ENCODE measurements at places on chromosomes 3 and 15.
A peak's percentile ranks its signal among the peaks of the same experiment; 100 is the strongest.

GRCh38 chr15:79099692-79100091 is 9.1 kb upstream of the RASGRF1 start:
- H3K4me1 ChIP-seq = no peaks in the 10 kb centered on the region
- H3K27ac ChIP-seq = no peak overlapping the region
- H3K27me3 ChIP-seq = peaks cover 5% of the 10 kb centered on the region
- H3K36me3 ChIP-seq = no peaks in the 10 kb centered on the region

- H3K4me1 ChIP-seq = no peaks in the 10 kb centered on the region
- H3K27me3 ChIP-seq = no peaks in the 10 kb centered on the region
- H3K4me3 ChIP-seq = no peak overlapping the region
- no peaks in the 10 kb centered on the region for H3K36me3 ChIP-seq
- no peak overlapping the region for H3K27ac ChIP-seq
Measured at GRCh38 chr3:8663177-8664061, 18.8 kb upstream of the SSUH2 start.

GRCh38 chr3:196388956-196389355 is 43.3 kb downstream of the UBXN7 start:
- peaks cover 34% of the 10 kb centered on the region for H3K36me3 ChIP-seq
- H3K4me1 ChIP-seq = no peaks in the 10 kb centered on the region
- DNase-seq = no peak
- no peak overlapping the region for H3K27ac ChIP-seq
- H3K4me3 ChIP-seq = no peak overlapping the region

DNA sequence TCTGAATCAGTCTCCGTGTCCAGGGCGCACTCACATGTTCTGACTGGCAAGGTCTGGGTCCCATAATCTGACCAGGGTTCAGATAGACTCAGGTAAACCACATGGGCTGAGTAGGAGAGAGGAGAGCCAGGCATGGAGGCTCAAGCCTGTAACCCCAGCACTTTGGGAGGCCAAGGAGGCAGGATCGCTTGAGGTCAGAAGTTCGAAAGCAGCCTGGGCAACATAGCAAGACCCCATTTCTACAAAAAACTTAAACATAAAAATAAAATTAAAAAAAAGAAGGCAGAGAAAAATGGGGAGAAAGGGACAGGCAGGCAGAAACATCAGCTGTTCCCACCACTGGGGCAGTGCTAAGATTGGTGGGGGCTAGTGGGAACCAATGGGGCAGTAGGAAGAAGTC is 5.4 kb downstream of the TMEM43 start:
- DNase-seq = no peak
- H3K27me3 ChIP-seq = no peaks in the 10 kb centered on the region
- peaks cover 24% of the 10 kb centered on the region for H3K4me1 ChIP-seq
- H3K4me3 ChIP-seq = no peak overlapping the region
- no peak overlapping the region for H3K27ac ChIP-seq

- H3K4me1 ChIP-seq = peaks cover 61% of the 10 kb centered on the region
- DNase-seq = no peak
Measured at GRCh38 chr3:56812754-56813652, 11.3 kb upstream of the ARHGEF3 start.

GRCh38 chr3:72890166-72890925 is 2.5 kb downstream of the GXYLT2 start:
- H3K27ac ChIP-seq = no peak overlapping the region
- DNase-seq = no peak
- H3K27me3 ChIP-seq = peaks cover 32% of the 10 kb centered on the region
- peaks cover 7% of the 10 kb centered on the region for H3K4me1 ChIP-seq
- no peaks in the 10 kb centered on the region for H3K36me3 ChIP-seq
- H3K4me3 ChIP-seq = no peak overlapping the region

DNA sequence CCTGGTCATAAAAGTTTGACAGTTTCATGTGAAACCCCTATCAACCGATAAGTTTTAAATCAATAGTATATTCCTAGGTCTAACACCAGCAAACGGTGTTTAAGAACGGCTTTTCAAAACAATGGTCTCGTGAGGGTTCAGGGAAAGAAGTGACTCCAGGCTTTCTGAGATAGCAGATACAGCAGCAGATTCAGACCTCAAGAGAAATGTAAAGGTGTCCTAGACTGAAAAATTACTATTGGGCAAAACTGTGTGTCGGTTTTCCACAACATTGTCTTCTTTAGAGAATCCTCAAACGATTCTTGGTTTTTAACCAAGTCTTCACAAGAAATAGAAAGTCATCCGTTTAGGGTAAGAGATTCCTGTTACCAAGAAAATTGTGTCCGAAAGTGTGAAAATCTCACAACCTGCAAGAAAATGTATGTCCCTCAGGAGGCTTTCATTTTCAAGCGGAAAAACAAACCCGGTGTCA is 1.2 kb downstream of the SETD2 start:
- peak overlapping the region; percentile 95 for H3K4me3 ChIP-seq
- no peak for DNase-seq
- H3K27me3 ChIP-seq = no peaks in the 10 kb centered on the region
- no peaks in the 10 kb centered on the region for H3K36me3 ChIP-seq

DNA sequence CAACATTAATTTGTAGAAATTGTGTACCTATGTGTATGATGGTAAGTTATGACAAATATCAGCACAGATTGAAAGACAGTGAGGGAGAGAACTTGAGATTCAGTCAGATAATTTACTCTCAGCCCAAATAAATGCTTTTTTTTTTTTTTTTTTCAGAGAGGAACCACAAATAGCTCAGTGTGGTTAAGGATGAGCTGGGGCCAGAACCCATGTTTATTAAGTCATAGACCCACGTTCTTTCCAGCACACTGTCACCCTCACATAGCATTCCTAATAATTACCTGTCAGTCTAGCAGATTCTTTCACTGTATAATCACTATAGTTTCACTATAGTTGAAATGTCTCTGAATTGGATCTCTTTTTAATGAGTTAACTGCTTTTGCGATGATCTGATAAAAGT is 246.1 kb downstream of the ZIC1 start:
- no peaks in the 10 kb centered on the region for H3K4me1 ChIP-seq
- no peaks in the 10 kb centered on the region for H3K27me3 ChIP-seq
- no peak overlapping the region for H3K27ac ChIP-seq
- no peak for DNase-seq
- H3K4me3 ChIP-seq = no peak overlapping the region

DNA sequence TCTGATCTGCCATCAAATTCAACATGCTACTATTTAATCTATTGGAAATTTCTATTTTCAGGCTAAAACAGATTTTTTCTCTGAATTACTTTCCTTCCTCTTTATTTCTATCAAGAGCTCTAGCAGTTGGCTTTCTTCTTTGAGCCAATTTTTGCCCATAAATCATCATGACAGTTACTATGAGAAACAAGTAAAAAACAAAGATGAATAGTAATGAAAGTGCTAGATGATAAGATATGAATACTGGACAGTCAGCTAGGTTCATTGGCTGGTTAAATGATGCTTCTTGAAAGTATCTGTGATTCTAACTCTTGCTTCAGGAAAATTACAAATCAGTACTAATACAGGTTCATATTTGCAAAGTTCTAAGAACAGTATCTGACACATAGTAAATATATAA is 38.6 kb upstream of the NANOGP8 start:
- H3K27me3 ChIP-seq = no peaks in the 10 kb centered on the region
- H3K27ac ChIP-seq = no peak overlapping the region

- peaks cover 14% of the 10 kb centered on the region for H3K36me3 ChIP-seq
- no peaks in the 10 kb centered on the region for H3K4me1 ChIP-seq
- H3K27me3 ChIP-seq = no peaks in the 10 kb centered on the region
Measured at GRCh38 chr3:52493232-52494017, 1.7 kb upstream of the STAB1 start.

GRCh38 chr15:58148633-58149445 is 10.7 kb downstream of the AQP9 start:
- H3K36me3 ChIP-seq = no peaks in the 10 kb centered on the region
- no peaks in the 10 kb centered on the region for H3K4me1 ChIP-seq
- no peak overlapping the region for H3K4me3 ChIP-seq
- no peaks in the 10 kb centered on the region for H3K27me3 ChIP-seq

DNA sequence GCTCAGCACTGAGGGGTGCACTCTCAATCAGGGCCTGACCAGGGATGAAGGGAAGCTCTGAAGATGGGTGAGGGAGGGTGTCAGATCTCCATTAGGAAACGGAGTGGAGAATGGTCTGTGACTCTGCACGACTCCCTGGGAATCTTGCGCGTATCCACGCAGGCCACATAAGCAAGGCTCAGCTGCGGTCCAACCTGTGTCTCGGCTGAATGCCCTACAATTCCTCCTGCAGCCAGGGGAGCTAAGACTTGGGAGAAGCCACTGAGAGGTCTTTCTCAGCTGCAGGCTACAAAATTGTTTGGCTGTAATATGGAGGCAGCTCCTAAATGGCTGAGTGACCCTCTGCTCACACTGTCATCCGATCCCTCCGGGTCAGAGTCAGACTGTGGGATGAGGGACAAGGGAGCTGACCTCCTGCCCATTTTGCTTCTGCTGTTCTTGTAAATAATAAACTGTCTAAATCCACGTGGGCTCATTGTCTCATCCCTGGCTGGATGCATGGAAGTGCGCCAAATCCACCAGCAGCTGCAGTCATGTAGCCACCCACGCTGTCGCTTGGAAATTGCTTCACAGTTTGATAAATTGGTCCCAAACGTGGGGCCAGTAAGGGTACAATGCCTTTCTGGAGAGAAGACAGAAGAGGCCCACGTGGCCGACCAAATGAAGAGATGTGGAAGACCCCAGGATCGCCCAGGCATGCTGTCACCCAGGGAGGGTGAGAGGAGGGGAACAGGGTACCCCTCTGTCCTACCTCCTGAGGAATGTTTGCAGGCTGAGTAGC is 30.5 kb downstream of the ALS2CL start:
- H3K27me3 ChIP-seq = no peaks in the 10 kb centered on the region
- H3K4me1 ChIP-seq = no peaks in the 10 kb centered on the region
- no peak overlapping the region for H3K4me3 ChIP-seq
- H3K27ac ChIP-seq = no peak overlapping the region
- DNase-seq = no peak

Measured in CD8-positive, alpha-beta memory T cell (primary cell).